ENCODE measurements at places on chromosomes 2 and 18.

DNA sequence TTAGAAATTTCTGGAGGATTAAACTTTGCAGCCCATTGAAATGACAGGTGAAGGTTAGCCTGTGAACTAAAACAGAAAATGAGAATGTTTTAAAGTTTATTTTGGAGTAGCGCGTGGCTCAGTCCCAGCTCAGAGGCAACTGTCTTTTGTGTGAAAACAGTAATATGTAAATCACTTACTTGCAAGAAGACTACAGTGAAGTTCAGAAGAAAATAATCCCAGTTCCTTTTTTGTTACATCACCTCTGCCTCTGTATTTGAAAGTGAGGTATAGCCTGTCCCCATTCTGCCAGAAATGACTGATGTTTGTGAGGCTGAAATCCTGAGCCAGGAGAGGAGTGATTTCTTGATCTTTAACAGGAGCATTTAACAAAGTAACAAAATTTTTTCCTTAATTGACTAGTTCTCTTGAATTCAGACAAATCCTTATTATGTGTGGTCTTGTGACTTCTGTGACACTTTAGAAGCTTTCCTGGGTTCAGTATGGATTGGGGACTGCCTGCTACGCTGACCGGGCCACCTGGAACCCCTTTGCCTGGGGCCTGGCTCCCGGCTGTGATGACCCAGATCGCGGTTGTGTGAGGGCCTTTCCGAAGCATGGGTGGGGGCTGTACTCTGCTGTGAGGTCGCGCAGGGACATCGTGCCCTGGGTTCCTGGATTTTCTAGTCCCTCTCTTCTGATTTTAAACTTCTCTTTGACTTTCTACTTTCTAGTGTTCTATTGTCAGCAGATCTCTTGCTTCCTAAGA, 24.3 kb downstream of the TRAPPC12 start:
- DNase-seq: no peak

DNA sequence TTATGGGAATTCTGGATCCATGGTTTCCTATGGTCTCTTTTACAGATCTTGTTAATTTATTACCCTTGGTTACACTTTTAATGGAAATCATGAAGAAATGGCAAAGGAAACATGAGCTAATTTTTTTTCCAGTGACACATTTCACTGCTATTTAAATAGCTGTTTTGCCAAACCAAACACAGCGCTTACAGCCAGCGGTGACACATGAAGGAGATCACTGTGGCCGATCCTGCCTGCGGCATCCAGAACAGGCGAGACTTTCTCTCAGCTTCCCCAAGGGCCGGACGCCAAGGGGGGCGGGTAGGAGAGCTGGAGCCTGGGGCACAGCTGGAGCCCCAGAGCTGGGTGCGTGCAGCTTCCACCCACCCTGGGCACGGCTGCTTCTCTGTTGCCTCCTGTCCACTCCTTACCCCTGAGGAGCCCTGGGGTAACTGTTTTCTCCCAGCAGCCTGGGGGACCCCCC, 81.4 kb upstream of the PKDCC start:
- peak; percentile 95 for DNase-seq

GRCh38 chr2:207041279-207041678, 102.0 kb downstream of the CPO start:
- DNase-seq: no peak

GRCh38 chr2:237922641-237923361, 44.0 kb upstream of the UBE2F start:
- DNase-seq: no peak

GRCh38 chr18:33123862-33124518, 316.5 kb downstream of the CCDC178 start:
- no peak for DNase-seq
